ENCODE measurements at places on chromosomes 1 and 21.

DNA sequence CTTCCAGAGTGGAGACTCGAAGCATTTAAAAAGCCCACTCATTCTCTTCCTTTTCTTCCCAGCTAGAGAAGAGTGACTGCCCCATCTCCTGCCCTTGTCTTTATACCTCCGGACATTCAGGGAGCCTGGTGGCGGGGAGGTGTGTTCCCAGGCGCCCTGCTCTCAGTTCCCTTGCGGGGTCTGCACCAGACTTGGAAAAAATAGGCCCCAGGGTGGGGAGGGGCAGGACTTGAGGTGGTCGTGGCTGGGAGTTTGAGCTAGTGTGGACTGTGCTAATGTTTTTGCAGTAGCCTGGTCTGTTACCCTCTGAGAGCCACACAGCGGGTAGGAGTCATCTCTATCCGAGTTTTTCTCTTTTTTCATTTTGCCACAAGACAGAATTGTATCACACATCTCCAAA, 139.1 kb downstream of the PEX14 start:
- DNase-seq: no peak

DNA sequence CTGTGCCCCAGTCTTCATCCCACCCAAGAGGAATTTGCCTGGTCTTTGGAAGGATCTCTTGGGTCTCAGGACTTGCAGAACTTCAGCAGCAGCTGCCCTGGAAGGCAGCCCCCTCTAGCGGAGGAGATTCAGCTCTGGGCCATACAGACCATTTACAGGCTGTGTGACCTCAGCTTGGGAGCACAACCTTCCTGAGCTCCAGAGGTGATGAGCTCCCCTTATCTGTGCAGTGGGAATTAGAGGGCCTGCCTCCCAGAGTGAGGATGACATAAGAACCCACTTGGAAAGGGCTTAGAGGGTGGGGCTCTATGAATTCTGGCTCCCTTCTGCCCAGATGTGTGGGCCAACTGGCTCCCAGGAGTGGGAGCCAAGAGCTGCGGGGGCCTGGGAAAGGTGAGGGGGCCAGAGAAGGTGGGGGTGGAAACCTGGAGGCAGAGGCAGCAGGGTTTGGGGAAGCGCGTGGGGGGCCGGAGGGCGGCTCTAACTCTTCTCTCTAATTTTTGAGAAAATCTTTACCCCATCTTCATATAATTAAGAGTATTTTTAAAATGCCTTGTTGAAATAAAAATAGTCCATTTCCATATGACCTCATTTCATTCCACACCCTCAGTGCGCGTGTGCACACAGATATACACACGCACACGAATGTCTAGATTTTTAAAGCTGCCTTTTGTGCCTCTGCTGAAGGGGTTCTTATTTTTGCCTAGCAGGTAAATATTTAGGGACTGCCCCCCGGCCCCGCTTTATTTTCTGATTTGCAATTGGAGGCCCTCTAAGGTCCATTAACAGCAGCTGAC, 21.5 kb downstream of the EPHB2 start:
- no peak for DNase-seq

- no peak for DNase-seq
These were observed 211.6 kb downstream of the LMX1A start for GRCh38 chr1:165144757-165145397.

DNA sequence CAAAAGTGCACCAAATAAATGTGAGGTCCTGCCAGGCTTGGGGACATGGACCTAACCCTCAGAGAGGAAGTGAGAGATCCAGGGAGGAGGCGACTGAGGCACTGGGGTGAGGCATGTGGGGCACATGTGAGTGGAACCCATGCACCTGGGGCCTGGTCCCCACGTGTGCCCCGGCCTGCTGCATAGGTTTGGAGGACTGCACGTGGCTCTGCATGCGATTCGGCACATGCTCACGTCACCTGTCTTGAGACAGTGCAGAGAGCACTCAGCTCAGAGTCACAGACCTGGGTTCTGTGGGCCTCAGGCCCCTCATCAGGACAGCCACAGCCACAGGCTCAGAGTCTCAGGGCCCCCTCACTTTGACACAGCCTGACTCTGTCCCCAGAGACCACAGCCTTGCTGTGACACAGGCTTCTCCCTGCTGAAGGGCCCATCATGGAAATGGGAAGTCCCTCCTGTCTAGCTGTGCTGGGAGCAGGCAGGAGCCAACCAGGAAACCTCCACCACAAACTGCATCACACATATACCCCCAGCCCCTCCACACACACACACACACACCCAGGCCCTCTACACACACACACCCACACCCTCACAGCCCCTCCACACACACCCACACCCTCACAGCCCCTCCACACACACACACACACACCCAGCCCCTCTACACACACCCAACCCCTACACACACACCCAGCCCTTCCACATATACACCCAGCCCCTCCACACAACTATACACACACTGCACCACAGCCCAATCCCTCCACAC, 48.2 kb downstream of the SLC9A1 start:
- DNase-seq: no peak

GRCh38 chr1:32881291-32881690, 5.0 kb upstream of the HPCA start:
- DNase-seq: no peak

DNA sequence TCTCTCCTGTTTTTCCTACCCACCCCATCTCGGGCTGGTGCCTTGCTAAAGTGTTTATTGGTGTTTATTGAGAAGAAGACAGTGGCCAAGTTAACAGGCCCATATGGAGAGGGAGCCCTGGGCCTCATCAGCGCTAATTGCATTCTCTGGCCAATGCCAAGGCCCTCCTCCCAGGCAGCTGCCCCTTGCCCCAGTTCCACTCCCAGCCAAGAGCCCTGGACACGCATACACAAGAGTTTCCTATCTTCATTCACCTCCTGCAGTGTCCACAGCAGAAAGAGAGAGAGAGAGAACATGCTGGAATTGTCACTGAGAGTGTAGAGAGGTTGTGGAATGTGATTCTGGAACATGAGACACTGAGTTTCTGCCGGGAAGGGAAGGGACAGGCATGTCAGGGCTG, 25.4 kb upstream of the VWA5B1 start:
- no peak for DNase-seq

DNA sequence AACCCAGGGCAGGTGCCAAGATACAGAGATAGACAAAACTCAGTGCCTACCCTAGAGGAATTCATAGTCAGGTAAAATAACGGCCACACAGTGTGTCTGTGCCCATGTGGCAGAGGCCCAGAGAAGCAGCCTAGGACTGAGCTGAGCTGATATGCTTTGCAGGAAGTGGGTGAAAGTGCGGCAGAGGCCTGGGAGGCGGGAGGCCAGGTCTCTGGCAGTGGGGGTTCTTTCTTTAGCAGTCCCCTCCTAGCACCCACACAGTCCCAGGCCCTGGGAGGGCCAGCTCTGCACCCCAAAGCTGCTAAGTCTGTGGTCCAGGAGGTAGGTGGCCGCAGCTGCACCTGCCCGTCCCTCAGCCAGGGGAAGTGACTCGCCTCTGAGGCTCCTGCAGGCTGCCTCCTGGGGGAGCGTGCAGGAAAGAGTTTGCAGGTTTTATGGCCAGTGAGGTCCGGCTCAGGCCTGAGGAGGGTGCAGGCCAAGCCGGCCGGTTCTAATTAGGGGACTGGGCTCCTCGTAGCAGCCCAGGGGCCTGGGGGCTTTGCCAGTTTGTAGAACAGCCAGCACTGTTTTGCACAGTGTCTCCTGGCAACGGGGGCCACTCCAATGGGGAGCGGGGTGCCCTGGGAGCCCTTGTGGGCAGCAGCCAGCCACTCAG, 107.9 kb downstream of the SPSB1 start:
- no peak for DNase-seq

- no peak for DNase-seq
These were observed 37.2 kb downstream of the CAMSAP2 start for GRCh38 chr1:200775850-200776249.

Data from stimulated activated CD4-positive, alpha-beta T cell treated with anti-CD3 and anti-CD28 coated beads, Interleukin-15, amount 100 ng/mL, for 1 hour (primary cell).